ENCODE measurements at places on chromosomes 2 and 18.

- no peak for DNase-seq
These were observed 58.8 kb upstream of the LRRTM1 start for GRCh38 chr2:80363330-80363729.

- DNase-seq = no peak
These were observed 2.4 kb upstream of the PDE11A start for GRCh38 chr2:178075006-178075326.

DNA sequence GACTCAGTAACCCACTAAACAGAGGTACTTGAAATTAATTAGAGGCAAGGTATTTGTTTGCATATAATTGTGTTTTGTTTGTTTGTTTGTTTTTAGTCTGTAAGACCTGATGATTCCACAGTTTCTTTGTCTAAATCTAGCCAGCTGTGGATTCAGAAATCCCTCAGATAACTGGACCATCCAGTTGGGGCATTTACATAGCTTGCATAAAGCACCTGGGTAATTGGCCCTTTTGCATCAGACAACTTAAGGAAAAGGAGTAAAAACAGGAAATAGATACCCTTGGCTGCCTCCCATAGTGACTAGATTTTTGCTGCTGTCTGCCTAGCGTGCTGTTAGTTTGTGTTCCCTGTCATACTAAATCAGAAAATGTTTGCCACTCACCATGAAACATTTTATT is 46.6 kb upstream of the XIRP2 start:
- DNase-seq = no peak

- no peak for DNase-seq
These were observed 284.2 kb downstream of the THSD7B start for GRCh38 chr2:137049518-137049917.

DNA sequence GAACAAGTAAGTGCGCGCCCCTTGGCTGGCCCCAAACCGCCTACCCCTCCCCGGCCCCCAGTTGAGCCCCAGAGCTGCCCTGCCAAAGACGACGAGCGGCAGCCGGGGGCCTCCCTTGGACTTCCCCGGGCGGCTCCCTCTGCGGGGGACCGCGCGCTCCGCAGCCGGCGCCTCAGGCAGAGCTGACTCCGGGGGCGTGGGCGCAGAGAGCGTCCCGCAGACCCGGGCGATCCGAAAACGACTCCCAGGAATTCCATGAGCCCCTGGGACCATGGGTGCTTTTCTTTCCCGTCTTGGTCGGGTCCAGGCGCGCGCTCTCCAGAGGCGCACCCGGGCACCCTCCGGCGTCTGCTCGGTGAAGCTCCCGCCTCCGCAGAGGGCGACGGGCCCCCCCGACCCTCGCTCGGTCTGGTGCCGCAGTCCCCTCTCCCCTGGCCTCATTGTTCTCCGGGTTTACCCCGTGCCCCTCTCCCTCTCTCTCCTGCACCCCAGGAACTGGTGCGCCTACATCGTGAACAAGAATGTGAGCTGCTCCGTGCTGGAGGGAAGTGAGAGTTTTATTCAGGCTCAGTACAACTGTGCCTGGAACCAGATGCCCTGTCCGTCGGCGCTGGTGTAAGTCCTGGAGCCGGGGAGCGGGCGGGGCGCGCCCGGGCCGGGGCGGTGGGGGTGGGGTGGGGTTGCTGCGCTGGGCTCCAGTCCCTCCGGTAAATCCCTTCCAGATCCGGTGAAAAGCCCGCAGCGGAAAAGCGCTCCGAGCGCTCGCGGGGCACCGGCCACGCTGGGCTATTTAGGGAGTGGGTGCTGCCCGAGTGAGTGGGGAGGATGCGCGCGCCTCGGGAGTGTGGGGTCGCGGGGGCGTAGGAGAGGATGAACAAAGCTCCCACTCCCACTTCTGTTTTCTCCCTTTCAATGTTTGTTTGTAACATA is 776 bp downstream of the EMILIN2 start:
- peak; percentile 62 for DNase-seq

DNA sequence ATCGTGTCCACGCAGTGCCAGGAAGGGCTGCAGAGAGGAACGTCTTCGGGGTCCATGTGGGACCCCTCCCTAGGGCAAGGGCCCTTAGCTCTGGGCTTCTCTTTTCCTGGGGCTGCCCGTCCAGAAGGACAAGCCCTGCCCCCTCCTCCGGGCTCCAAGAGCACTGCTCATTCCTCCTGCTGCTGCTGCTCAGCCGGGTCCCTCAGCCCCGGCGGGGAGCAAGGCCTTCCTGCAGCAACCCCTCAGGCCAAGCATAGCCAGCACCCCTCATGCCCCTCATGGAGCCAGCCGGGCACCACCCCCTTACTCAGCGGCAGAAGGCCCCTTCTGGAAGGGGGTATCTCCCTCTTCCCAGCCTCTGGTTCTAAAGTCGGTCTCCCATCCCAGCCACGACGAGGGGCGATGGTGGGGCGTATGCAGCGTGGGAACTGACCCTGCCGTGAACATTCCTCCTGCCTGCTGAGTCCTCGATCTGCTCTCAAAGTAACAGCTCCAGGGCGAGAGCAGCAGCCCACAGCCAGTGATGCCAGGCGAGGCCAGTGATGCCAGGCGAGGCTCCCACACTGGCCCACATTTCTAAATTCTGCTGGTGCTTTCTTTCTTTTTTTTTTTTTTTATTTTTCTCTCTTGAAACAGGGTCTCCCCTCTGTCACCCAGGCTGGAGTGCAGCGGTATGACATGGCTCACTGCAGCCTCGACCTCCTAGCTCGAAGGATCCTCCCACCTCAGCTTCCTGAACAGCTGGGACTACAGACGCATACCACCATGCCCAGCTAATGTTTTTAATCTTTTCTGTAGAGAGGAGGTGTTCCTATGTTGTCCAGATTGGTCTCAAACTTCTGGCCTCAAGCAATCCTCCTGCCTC is 99.7 kb downstream of the HDAC4 start:
- no peak for DNase-seq
